ENCODE measurements at places on chromosomes 13 and 19.
A peak's percentile ranks its signal among the peaks of the same experiment; 100 is the strongest.

DNA sequence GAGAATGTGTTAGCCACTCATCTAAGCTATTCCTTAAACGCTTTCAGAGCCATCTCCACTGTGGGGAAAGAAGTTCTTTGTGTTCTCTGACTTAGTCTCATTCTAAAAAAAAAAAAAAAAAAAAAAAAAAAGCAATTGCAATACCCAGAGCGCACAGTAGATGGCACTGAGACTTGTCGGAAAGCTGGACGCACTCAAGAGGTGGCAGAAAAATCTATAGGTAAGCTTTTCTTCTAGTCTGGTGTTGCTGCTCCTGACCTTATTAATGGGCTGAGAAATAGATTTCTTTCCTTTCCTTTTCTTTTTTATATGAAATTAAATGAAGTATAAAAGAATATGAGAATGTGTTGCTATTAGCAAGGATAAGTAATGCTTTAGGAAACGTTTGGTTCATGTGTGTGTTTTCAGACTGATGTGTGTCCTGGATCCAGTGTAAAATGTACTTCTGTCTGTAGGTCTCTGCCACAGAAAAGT lies 4.7 kb upstream of the GJB2 start:
- peak; percentile 59 for DNase-seq

DNA sequence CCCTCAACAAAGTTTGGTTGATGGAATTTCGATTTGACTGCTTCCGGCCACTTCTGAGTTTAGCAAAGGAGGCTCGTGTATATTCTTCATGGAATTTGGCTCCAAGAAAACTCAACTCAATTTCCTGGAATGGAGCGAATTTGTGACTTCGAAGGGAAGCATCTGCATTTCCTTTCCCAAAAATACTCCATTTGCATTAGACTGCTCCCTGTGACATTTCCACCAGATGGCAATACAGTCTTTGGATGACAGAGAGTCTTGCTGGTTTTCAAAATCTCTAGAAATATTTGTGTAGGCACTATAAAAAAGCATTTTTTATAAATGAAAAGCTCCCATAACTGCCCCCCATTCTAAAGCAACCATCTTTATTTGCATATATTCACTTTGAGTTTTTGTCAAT lies 4.1 kb downstream of the C1QTNF9 start:
- DNase-seq = no peak

- DNase-seq = no peak
Observed at GRCh38 chr13:38803531-38803930, 116.7 kb downstream of the FREM2 start.

- DNase-seq = no peak
Observed at GRCh38 chr13:69904784-69905183, 202.8 kb upstream of the ATXN8OS start.

- DNase-seq = no peak
Observed at GRCh38 chr13:105641121-105641520, 894.3 kb downstream of the EFNB2 start.

DNA sequence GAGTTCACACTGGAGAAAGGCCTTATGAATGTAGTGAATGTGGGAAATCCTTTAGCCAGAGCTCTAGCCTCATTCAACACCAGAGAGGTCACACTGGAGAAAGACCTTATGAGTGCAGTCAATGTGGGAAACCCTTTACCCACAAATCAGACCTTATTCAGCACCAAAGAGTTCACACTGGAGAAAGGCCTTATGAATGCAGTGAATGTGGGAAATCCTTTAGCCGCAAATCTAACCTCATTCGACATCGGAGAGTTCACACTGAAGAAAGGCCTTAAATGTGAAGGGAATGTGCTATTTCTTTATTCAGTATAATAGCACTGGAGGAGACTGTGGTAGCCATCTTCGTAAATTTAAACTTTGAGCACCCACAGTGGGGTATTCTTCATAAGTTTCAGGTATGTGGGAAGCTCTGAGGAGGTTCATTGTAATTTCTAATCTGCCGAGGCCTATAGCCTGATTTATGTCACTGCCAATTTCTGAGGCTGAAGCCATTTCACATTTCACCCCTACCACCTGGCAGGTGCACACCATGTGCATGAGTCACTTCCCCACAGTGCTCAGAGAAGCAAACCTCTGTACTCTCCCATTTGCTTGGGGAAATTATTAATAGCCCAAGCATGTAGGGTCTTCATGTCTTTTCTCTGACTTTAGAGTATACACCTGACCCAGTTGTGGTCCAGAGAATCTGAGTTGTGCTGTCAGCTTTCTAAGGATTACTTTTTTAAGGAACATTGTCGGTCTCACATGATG lies 6.4 kb downstream of the ZNF551 start:
- DNase-seq = no peak

- no peak for DNase-seq
Observed at GRCh38 chr19:18894254-18895037, 1.5 kb downstream of the CERS1 start.

GRCh38 chr13:112057736-112058518 lies 9.0 kb upstream of the SOX1 start:
- no peak for DNase-seq

DNA sequence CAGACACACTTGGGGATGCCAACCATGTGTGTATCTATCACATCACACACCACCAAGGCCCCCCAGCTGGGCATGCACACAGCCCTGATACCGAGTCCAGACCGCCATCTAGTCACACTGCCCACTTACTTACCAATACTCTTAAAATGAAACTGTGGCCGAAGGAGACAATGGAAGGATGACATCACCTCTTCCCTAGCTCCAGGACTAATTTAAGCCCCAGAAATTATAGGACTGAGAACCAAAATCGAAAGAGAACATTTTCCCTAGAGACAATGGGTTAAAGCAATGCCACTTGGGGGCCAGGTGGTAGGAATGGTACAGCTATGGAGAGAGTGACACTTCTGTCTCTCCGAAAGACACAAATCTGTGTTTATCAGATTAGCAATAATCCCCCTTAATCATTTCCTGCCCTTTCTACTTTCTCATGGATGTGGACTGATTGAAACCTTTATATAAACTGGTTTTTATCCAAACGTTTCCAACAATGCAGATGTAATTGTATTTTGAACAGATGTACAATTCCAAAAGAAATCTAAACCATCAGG lies 663 bp upstream of the GGACT start:
- no peak for DNase-seq

- no peak for DNase-seq
Observed at GRCh38 chr13:109738298-109738746, 48.1 kb downstream of the IRS2 start.

DNA sequence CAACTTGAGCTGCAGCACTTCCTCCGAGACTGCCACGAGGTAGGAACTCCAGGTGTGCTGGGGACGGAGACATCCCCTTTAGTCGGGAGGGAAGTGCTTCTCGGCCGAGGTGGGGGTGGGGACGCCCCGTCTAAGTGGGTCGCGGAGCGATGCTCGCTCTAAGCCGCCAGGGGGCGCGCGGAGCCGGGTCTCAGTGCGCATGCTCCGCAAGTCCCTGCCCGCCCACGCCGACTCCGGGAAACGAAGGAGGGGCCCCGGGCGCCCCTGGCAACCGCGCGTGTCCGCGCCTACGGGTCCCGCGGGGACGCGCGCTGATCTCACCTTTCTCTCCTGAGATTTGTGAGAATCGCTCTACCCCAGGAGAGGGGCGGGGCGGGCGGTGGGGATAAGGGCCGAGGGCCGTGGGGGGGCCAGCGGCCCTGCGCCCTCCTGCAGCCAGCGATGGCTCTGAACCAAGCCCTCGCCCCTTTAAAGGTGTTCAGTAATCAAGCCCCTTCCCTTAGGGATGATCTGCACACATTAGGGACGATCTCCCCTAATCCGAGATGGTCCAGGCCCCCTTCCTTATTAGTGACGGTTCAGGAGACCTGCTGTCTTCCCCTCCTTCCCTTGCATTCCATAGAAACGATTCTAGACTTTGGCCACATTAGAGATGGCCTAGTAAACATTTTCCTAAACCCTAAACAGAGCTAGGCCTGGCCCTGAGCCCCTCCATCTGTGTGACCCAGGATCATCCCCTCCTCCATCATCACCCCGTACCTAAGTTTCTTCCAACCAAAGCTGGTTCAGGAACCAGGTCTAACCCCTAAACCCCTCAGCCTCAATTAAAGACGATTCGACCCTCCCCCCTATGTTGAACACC lies 47.3 kb upstream of the SHKBP1 start:
- DNase-seq = peak; percentile 66

DNA sequence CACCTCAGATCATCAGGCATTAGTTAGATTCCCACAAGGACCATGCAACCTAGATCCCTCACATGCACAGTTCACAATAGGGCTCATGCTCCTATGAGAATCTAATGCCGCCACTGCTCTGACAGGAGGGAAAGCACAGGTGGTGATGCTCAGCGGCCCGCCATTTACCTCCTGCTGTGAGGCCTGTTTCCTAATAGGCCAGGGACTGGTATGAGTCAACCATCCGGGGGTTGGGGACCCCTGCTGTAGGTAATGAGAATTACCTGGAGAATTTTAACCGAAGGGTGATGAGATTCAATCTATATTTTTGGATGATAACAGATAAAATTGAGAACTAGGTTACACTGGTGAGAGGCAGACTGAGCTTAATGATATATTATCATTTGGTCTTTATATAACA lies 101.4 kb downstream of the LACC1 start:
- DNase-seq = no peak

- peak; percentile 98 for DNase-seq
Observed at GRCh38 chr19:45691516-45692186, at the start of gene SNRPD2. Gene SNRPD2, minus strand, starts transcription at chr19:45691953. Its CDS starts 65 bp downstream, at chr19:45691888.
